ENCODE measurements at places on chromosomes 13 and 19.

DNA sequence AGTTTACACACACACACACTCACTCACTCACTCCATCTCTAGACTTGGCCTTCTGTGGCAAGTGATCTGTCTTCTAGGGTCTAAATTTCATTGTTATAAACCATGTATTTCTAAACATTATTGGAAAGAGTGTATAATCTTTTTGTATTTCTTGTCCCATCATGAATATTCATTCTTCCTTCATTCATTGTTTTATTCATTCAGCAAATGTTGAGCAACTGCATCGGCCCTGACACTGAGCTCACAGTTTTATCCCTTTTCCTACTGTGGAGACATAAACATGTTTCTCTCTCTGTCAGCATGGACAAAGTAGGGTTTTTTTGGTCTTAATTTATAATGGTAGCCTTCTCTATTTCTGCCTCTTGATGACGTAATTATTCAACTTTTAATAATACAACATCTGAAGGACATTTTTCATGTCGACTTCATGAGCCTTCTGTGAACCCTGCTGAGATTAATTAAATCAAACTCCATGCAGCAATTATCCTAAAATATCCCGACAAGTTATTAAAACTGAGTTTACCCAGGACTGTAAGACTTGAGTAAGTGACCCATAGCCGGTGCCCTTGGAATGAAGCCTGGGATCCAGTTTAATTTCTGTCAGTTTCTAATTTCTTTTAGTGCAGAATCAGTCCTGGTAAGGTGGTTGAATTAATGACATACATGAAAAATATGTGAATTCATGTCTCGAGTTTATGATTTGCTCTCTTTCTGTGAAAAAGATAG lies 7.3 kb downstream of the SPATA13 start:
- H3K4me3 ChIP-seq = no peak overlapping the region
- peaks cover 4% of the 10 kb centered on the region for H3K4me1 ChIP-seq
- H3K27me3 ChIP-seq = no peaks in the 10 kb centered on the region
- DNase-seq = no peak

DNA sequence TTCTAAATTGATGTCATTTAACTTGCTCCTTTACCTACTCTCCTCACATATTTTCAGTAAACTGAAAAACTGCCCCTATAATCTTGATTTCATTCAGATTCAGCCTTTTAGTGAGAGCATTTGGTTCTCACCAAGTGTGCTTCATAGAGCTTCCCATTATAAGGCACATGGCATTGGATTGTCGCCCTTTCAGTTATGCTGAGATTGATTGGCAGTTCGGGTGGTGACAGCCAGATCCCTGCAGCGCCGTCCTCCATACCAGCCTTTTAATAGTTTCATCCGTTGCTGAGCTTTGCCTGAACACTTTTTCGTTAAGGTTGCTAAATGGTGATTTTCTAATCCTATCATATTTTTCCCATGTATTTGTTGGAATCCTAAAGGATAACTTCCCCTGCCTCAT lies 80.4 kb downstream of the DHRS12 start:
- no peak for DNase-seq
- H3K27ac ChIP-seq = no peak overlapping the region
- H3K4me3 ChIP-seq = no peak overlapping the region
- no peaks in the 10 kb centered on the region for H3K36me3 ChIP-seq
- H3K27me3 ChIP-seq = no peaks in the 10 kb centered on the region

- no peak for DNase-seq
- no peak overlapping the region for H3K4me3 ChIP-seq
- no peaks in the 10 kb centered on the region for H3K4me1 ChIP-seq
- H3K27ac ChIP-seq = no peak overlapping the region
These were observed 310.4 kb downstream of the SPRY2 start for GRCh38 chr13:80030491-80030890.

- no peak overlapping the region for H3K4me3 ChIP-seq
- H3K27ac ChIP-seq = no peak overlapping the region
- H3K36me3 ChIP-seq = no peaks in the 10 kb centered on the region
- no peak for DNase-seq
These were observed 10.5 kb upstream of the SLC35E1 start for GRCh38 chr19:16582486-16583261.

DNA sequence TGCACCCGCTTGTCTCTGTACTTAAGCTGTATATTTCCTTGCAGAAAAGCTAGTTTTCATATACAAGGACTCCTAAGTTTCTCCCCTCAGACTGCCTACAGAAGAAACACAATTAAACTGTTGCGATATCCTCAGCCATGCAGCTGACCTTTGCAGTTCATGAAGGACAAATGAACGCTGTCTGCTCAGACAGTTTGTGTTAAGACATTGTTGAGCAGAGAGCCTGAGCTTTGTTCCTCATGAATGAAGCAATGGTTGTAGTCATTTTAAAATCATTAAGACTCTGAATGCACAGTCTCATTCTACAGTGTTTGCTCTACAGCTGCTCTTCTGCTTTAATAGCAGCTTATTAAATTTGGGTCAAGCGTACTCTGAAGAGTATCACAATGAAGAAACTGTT lies 23.2 kb upstream of the MAB21L1 start:
- H3K27ac ChIP-seq = no peak overlapping the region
- H3K4me1 ChIP-seq = peaks cover 1% of the 10 kb centered on the region
- no peaks in the 10 kb centered on the region for H3K36me3 ChIP-seq
- no peak for DNase-seq
- no peak overlapping the region for H3K4me3 ChIP-seq
- H3K27me3 ChIP-seq = no peaks in the 10 kb centered on the region

GRCh38 chr13:30685320-30685859 lies 50.0 kb upstream of the ALOX5AP start:
- H3K36me3 ChIP-seq = no peaks in the 10 kb centered on the region
- H3K4me1 ChIP-seq = no peaks in the 10 kb centered on the region
- no peaks in the 10 kb centered on the region for H3K27me3 ChIP-seq
- DNase-seq = no peak
- no peak overlapping the region for H3K4me3 ChIP-seq
- H3K27ac ChIP-seq = no peak overlapping the region

DNA sequence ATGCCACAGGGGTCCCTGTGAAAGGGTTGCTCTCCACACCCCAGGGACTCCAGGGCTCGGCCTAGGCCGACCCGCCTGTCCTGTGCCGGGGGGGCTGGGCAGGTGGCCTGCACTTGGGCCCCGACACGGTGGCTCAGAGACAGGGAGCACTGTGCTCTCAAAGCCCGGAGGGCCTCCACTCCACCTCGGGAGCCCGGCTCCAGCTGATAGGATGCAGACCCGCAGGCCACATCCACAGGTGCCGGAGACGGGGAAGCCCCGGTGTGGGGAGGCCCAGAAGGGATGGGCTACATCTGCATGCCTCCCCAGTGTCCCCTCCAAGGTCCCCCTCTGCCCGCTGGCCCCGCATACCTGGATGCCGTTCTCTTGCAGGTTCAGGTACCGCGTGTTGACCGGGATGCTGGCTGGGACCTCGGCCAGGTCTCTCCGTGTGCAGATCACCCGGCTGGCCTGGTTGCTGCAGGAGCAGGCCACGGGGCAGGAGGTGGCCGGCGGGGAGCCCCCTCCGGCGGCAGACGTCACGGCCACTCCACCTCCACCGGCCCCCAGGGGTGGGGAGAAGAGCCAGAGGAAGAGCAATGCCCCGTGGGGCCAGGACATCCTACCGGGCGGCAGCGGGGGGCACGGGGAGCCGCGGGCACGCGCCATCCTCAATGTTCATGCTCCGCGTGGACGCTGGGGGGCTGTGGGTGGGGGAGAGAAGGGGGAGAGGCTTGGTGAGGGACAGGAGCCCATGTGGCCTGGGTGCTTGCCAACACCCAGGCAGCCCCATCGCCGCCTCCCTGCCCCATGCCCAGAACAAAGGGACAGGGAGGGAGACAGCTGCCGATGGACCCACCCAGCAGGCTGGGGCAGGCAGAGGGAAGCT lies 19.8 kb downstream of the LRRC4B start:
- H3K4me1 ChIP-seq = no peaks in the 10 kb centered on the region
- no peaks in the 10 kb centered on the region for H3K36me3 ChIP-seq
- DNase-seq = no peak
- H3K27me3 ChIP-seq = no peaks in the 10 kb centered on the region

DNA sequence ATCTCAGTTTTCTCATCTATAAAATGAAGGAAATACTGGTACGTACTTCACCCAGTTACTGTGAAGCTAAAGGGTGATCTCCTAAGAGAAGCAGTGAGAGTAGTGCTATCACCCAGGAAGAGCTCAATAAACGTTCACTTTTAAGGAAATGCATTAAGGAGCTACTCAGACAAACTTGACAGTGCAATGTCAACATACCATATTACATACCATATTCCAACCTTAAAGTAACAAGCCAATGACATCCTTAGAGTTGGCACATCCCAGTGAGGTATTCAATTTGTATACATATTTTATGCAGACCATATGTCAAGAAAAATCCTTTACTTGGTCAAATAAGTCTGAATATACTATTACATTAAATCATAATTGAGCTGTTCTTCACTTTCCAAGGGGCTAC lies 7.0 kb downstream of the TBC1D4 start:
- no peaks in the 10 kb centered on the region for H3K36me3 ChIP-seq
- H3K4me3 ChIP-seq = no peak overlapping the region
- no peak overlapping the region for H3K27ac ChIP-seq
- peaks cover 15% of the 10 kb centered on the region for H3K4me1 ChIP-seq

- DNase-seq = no peak
- H3K27me3 ChIP-seq = no peaks in the 10 kb centered on the region
- no peaks in the 10 kb centered on the region for H3K36me3 ChIP-seq
- no peak overlapping the region for H3K4me3 ChIP-seq
- no peak overlapping the region for H3K27ac ChIP-seq
These were observed 151.5 kb downstream of the SOX1 start for GRCh38 chr13:112218416-112218815.

DNA sequence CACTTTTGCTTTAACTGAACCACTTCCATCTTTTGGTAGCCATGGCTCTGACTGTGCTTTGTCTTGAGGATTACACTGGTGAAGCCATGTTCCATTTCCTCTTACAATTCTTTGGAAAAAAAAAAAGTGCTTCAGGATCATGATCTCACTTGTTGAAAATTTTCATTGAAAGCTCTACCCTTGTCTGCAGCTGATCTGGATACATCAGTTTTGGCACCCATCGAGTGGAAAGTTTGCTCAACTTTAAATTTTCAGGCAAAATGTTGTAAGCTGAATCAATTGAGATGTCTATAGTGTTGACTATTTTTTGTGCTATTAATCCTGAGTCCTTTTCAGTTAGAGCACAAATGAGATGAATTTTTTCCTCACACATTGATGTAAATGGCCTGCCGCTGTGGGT lies 48.3 kb upstream of the RFXAP start:
- no peak for DNase-seq
- no peaks in the 10 kb centered on the region for H3K27me3 ChIP-seq
- no peak overlapping the region for H3K27ac ChIP-seq
- H3K4me1 ChIP-seq = no peaks in the 10 kb centered on the region
- no peak overlapping the region for H3K4me3 ChIP-seq

DNA sequence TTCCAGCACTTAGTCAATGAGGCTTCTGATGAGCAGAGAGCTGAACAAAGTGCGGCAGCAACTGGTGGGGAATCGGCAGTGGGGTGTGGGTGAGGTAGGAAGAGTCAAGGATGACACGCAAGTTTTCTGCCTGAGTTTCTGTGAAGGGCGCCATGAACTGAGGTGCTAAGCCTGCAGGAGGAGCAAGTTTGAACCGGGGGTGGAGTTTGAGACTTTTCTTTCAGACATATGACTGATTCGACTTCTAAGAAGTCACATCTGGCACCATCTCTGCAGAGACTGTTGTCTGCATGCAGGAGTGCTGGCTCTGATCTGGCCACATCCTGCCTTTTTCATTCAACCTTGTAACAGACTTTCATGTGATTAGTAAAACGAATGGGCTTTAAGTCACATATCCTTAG lies 14.8 kb upstream of the GPI start:
- no peak overlapping the region for H3K4me3 ChIP-seq
- no peak for DNase-seq
- H3K4me1 ChIP-seq = no peaks in the 10 kb centered on the region
- H3K27ac ChIP-seq = no peak overlapping the region
- H3K36me3 ChIP-seq = no peaks in the 10 kb centered on the region

GRCh38 chr13:32902874-32903273 lies 113.3 kb upstream of the KL start:
- DNase-seq = peak; percentile 61
- no peak overlapping the region for H3K27ac ChIP-seq
- H3K4me1 ChIP-seq = peaks cover 2% of the 10 kb centered on the region
- no peaks in the 10 kb centered on the region for H3K27me3 ChIP-seq

GRCh38 chr13:96474181-96474557 lies 384.3 kb downstream of the HS6ST3 start:
- H3K27ac ChIP-seq = no peak overlapping the region
- no peak for DNase-seq
- H3K27me3 ChIP-seq = no peaks in the 10 kb centered on the region
- H3K4me3 ChIP-seq = no peak overlapping the region
- no peaks in the 10 kb centered on the region for H3K4me1 ChIP-seq

DNA sequence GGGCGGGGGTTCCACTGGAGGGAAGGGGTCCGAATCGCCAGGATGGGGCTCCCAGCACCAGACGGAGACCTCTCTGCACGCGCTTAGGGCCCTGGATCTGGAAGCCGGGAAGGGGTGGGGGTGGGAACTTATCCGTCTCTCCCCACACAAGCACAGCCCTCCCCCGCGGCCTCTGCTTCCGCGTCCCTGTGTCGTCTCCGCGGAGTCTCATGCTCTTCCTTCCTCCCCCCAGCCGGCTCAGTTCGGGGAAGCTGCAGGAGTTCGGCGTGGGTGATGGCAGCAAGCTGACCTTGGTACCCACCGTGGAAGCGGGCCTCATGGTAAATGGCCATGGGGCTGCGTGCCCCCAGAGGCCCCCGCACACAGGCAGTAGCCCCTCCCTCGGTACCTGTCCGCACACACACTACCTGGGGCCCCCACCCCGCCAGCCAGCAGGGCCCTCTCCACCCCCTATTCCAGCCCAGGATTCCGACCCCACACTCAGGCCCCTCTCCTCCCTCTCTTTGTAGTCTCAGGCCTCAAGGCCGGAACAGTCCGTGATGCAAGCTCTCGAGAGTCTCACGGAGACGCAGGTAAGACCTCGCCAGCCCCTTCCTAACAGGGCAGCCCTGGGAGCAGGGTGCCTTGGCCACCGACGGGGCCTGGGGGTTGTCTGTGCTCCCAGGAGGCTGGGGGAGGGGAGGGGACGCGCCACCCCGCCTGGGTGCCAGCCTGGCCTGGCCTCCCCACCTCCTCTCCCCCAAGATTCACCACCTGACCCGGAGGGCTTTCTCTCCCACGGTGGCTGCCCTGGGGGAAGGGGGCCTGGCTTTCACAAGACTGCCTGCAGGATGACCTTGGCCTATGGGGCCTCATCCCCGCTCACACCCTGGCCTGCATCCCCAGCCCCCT lies 3.2 kb downstream of the MIDN start:
- H3K4me1 ChIP-seq = peaks cover 22% of the 10 kb centered on the region
- peak overlapping the region; percentile 65 for H3K4me3 ChIP-seq
- peak overlapping the region; percentile 89 for H3K27ac ChIP-seq
- H3K27me3 ChIP-seq = no peaks in the 10 kb centered on the region
- peak; percentile 66 for DNase-seq

- no peaks in the 10 kb centered on the region for H3K27me3 ChIP-seq
- H3K4me3 ChIP-seq = no peak overlapping the region
- no peaks in the 10 kb centered on the region for H3K36me3 ChIP-seq
- no peak for DNase-seq
- no peak overlapping the region for H3K27ac ChIP-seq
These were observed 17.5 kb upstream of the ZNF90 start for GRCh38 chr19:20060282-20060681.

- no peak for DNase-seq
- no peaks in the 10 kb centered on the region for H3K36me3 ChIP-seq
- peaks cover 14% of the 10 kb centered on the region for H3K4me1 ChIP-seq
These were observed 4.9 kb downstream of the FXYD3 start for GRCh38 chr19:35120492-35120891.

All from ovary (tissue), 10 donors.